ENCODE measurements at places on chromosomes 6 and 20. TPM values are rescaled to one million over a fixed set of nuclear protein-coding genes. Genes with fewer than 3 reads are reported as not detected.

GRCh38 chr6:158512809-158513208, 47.1 kb upstream of the TMEM181 start:
- no peak for DNase-seq

DNA sequence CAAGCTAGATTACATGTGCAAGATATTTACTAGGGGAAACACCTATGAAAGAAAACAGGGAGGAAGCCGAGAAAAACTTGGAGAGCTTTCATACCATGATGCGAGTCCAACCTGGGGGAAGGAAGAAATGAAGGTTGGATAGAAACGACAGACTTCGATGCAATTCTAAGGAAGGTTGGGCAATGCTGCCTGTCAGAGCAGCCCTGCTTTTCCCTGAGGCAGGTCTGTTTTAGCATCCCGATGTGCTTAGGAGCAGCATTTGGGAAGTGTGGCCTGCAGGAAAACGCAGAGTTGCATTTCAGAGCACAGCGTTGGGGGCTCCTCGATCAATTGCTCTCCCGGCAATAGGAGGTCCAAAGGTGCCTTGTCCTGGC, 91.9 kb upstream of the DTNBP1 start:
- DNase-seq, result no peak

DNA sequence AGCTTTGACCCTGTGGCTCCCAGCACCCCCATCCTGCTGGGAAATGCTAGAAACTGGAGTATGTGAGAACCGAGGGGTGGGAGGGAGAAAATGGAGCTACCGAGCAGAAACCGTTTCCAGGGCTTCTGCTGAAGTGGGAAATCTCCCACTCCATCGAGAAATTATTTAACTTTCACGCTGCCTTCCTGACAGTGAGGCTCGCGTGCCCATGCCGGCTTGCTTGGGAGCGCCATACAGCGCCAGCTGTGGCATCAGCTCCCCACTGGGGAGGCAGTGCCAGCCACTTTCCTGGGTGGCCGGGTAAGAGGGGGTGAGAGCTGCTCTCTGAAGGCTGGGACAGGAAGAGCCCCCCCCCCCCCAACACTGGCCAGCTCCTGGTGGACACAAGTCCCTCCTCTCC, 268.9 kb downstream of the TAF4 start:
- no peak for DNase-seq

- DNase-seq, result no peak
Observed at GRCh38 chr6:128487055-128487454, 33.3 kb downstream of the PTPRK start.

GSTA2 gene
- not detected for total RNA-seq

- no peak for DNase-seq
Observed at GRCh38 chr6:160379466-160379865, 31.3 kb downstream of the SLC22A3 start.

GRCh38 chr6:7881765-7882500, 28.7 kb downstream of the TXNDC5 start:
- DNase-seq, result no peak

Measured in activated CD4-positive, alpha-beta T cell treated with anti-CD3 and anti-CD28 coated beads, Interleukin-2, amount 10 ng/mL, durations not matched to agents 7 days and 5 days (primary cell).